ENCODE measurements at places on chromosomes 3 and 15.
A peak's percentile ranks its signal among the peaks of the same experiment; 100 is the strongest.

- DNase-seq = no peak
These were observed 213.0 kb upstream of the ROBO2 start for GRCh38 chr3:76826861-76827260.

- no peak for DNase-seq
These were observed 139.7 kb upstream of the TBL1XR1 start for GRCh38 chr3:177336873-177337450.

- no peak for DNase-seq
These were observed 57.1 kb downstream of the TP63 start for GRCh38 chr3:189688262-189688661.

DNA sequence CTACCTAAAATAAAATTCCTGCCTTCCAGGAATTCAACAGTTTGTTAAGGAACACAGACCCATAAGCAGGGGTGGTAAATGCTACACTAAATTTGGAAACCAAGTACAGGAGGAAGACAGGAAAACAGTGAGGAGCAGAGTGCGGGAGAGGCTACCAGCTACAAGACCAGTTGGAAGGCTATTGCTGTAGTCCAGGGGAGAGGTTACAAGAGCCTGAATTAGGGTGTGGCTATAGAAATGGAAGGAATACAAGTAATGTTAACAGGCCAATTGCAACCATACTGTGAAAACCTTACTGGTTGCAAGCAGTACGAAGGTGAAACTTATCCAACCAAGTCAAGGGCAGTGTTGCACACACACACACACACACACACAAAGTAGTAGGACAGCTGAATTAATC, 880 bp upstream of the ARMC8 start:
- no peak for DNase-seq

GRCh38 chr3:152314677-152315353, 46.1 kb downstream of the MBNL1 start:
- DNase-seq = no peak

DNA sequence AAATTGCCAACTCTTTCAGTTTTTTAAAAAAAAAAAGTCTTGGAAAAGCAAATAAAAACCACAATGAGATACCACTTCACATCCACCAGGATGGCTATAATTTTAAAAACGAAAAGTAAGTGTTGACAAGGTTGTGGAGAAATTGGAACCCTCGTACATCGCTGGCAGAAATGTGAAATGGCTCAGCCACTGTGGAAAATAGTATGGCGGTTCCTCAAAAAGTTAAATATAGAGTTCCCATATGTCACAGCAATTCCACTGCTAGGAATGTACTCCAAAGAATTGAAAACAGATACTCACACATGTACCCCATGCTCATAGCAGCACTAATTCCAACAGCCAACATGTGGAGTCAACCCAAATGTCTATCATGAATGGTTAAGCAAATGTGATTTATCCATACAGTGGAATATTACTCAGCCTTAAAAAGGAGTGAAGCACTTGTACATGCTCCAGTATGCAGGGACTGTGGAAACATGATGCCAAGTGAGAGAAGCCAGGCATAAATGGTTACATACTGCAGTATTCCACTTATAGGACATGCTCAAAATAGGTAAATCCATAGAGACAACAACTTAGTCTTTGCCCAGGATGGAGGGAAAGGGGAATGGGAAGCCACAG, 73.8 kb upstream of the PCSK6 start:
- no peak for DNase-seq

DNA sequence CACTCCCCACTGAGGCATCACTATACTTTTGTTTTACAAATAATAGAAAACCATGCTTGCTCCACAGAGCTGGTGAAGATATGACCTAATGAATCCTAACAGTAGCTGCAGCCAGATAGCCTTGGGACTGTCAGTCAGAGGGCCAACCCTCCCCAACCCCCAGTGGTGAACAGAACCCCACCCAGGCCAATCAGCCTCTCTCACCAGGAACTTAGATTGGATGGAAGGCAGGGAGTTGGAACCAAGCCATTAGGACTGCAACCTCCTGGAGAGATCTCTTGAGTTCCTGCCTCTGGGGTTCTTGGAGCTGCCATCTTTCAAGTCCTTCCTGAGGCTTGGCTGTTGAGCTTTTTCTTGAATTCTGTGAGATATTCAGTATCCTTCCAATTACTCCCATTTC, 3.0 kb upstream of the MRPS22 start:
- DNase-seq = no peak

GRCh38 chr3:161108840-161109239, 3.7 kb upstream of the B3GALNT1 start:
- DNase-seq = no peak

DNA sequence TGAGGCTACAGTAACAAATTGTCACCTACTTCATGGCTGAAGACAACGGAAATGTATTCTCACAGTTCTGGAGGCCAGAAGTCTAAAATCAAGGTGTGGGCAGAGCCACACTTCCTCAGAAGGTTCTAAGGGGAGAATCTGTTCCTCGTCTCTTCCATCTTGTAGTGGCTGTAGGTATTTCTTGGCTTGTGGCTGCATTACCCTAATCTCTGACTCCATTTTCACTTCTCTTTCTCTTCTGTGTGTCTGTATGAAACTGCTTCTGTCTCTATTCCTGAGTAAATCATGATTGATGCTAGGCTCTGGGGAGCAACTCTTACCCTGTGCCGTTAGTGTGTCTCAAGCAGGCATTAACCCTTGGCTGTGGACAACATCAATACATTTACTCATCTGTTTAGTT, 164.7 kb downstream of the SQOR start:
- no peak for DNase-seq

GRCh38 chr15:74598126-74598842, 17.4 kb upstream of the CLK3 start:
- no peak for DNase-seq

DNA sequence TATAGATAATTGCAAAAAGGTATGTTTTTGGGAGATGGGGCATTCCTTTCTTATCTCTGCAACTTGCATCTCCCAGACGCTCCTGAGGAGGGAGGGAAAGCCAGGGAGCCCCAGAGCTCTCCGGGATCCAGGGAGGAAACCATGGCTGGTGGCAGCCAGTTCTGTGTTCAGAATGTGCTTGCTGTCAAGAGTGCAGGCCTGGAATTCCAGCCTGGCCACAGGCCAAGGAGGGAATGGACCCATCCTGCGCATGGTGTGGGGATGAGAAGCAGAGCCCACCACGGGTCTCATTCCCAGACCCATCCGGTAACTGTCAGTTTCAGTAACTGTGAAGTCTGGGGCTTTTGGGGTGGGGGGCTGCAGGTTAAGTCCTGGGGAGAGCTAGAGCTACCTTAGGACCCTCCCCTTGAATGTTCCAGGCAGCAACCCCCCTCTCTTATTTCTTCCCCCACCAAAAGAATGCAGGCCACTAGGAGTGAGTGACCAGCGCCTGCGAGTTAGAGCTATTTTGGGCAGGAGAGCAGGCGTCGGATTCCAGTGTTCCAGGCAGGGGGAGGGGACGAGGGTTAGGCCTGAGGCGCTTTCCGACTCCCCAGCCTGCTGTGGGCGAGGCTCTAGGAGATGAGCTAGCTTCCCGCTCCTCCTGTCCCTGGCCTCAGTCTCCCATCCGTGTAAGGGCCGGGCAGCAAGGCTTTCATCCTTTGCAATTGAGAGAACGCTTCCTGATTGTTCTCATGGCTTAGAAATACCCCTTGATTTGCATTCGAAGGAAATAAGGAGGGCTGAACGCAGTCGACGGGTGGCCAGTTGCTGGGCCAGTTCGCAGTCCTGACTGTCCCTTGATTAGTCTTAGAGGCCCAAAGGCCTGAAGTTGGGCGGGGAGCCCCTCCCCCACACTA, 781 bp upstream of the DAG1 start:
- no peak for DNase-seq

DNA sequence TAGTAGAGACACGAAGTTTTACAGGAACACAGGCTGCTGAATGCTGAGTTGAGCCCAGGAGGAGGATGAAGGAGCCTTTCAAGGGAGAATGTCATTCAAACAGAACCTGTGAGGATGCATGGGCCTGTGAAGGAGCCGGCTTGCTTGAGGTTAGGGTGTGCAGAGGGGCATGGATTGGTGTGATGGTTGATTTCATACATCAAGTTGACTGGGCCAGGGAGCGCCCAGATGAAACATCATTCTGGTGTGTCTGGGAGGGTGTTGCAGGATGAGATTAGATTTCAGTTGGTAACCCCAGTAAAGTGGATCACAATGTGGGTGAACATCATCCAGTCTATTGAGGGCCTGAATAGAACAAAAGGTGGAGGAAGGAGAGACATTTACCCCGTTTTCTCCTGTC, 243.6 kb downstream of the EDEM1 start:
- DNase-seq = no peak

GRCh38 chr3:111047042-111047441, 24.6 kb upstream of the NECTIN3 start:
- no peak for DNase-seq

- DNase-seq = no peak
These were observed 42.1 kb downstream of the CDCP1 start for GRCh38 chr3:45103753-45104714.

DNA sequence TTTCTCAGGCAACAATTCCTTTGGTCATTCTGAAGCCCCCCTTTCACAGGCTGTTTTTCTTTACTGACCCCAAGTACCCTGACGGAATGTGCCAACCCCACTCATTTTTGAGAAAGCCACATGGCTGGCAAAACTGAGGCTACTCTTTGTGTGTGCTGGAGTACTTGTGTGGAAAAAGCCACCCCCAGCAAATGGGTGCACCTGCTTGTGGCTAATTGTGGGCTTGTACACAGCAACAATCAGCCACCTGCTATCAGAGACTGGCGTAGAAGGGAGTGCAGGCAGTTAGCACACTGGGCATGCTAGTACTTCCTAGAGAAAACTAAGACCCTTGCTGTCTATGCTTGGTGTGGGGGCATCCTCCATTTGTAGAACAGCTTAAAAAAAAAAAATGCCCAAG, 110.1 kb upstream of the LMOD3 start:
- DNase-seq = no peak

DNA sequence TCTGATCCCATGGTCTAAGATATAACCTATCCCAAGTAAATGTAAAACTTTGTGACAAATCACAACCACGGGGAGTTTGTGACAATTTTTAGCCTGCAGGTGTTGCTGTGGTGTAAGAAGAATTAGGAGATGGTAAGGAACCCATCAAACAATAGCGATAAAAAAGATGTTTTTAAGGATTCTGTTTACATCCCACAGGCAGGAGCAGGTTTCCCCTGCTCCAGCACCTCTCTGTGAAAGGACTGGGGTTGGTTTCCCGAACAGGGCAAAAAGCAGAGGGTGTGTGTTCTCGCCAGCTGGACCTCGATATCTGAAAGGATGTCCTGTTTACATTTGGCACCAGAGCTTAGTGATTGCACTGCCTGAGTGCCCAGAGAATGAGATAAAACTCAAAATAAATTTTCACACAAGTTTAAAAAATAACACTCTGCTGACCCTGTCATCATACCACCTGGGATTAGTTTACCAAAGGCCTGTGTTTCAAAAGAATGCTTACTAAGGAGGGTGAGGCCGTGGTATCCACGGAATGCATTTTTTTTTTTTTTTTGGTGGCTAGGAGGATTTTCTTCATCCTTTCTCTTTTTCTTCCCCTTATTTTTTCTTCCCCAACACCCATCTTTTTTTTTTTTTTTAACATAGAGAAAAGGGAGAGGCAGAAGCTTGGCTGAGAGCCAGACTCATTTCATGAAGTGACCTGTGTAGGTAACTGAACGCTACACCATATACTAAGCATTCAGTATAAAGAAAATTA, 151.8 kb upstream of the DPH6 start:
- DNase-seq = no peak

DNA sequence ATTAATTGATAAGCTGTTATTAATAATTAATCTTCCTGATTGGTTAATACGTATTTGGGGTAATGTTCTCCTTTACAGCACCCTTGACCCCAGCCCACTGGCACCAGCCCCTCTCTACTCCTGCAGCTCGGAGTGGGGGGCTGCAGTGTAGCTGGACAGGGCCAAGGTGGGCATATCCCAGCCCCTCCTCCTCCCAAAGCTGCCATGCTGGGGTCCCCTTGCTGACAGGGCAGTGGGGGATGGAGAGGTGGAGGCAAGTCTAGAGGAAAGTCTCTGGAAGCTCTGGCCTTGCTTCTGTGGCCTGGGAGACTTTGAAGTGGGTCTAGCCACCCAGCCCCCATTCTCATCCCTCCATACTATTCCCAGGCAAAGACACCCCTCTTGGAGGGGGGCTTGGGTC, 35.8 kb downstream of the HCN4 start:
- DNase-seq = no peak

DNA sequence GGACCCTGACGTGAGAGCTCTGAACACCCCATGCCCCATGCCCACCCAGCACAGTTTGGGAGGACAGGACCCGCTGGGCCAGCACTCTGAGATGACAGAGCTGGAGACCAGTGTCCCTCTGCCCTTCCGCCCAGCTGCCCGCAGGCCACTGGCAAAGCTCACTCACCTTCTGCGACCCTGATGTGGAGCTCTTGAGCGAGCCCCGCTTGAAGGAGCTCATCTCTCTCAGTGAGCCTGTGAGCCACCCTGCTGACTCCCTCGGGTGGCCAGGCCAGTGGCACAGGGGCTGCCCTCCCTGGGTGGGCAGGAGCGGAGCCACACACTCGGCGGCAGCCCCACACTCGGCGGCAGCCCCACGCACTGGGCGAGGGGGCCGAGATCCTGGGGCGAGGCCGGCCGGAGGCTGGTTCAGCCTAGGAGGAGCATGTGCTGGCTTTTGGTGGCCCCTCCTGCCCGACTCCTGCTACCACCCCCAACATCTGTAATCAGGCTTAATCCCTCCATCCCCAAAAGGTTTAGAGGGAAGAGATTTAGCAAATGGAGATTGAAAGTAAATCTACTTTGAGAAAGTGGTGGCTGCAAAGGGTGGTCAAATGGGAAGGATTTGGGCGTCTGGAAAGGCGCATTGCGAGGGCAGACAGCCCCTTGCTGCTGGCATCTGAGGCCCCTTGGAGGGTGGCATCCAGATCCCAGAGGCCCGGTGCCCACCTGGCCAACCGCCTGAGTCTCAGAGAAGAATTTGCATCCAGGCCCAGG, 59.4 kb upstream of the TRPM1 start:
- DNase-seq = no peak

GRCh38 chr3:173066044-173067004, 74.7 kb downstream of the SPATA16 start:
- DNase-seq = peak; percentile 78

GRCh38 chr15:75693501-75694240, 19.0 kb downstream of the CSPG4 start:
- peak; percentile 74 for DNase-seq

DNA sequence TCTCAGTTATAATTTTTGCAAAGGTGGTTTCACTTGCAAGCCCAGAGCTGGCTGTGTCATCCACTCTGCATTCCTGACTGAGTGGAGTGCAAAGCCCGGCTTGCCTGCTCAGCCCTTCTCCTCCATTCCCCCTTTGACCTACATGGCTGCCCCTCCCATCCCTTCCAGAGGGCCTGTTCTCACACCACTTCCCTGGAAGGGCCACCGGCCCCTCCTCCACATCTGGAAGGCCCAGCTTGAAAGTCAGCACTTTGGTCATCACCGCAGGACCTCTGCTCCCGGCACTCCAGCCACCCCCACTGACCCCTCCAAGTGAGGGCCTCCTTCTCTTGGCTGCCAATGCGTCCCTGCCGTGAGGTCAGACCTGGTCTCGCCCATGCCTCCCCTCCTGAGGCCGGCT, 74.1 kb upstream of the RNF7 start:
- DNase-seq = no peak

- no peak for DNase-seq
These were observed 200.0 kb upstream of the CBLB start for GRCh38 chr3:106068795-106069194.
